Activated T-cell treated with anti-CD3 and anti-CD28 coated beads, Interleukin-2, amount 50 U/mL, for 1 hour (primary cell): ENCODE measurements at places on chromosomes 6 and 20.

- no peak for DNase-seq
Measured at GRCh38 chr20:6884114-6884513, 116.6 kb downstream of the BMP2 start.

DNA sequence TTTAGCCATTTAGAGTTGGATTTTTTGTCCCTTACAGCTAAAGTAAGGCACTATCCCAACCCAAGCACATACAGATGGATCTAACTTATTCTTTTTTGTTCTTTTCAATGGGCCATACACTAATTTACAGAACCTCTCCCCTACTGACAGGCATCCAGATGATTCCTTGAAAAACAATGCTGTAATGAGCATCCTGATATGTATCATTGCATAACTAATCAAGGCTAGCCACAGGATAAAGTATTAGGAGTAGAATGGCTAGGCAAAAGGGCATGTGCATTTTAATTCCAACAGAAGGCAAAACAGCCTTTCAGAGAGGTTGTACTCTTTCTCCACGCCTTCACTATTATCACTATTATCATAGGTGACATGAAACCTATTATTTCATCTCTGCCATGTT is 54.1 kb downstream of the ELOVL5 start:
- no peak for DNase-seq

GRCh38 chr6:91482498-91482897 is 895.6 kb upstream of the MAP3K7 start:
- DNase-seq: no peak

DNA sequence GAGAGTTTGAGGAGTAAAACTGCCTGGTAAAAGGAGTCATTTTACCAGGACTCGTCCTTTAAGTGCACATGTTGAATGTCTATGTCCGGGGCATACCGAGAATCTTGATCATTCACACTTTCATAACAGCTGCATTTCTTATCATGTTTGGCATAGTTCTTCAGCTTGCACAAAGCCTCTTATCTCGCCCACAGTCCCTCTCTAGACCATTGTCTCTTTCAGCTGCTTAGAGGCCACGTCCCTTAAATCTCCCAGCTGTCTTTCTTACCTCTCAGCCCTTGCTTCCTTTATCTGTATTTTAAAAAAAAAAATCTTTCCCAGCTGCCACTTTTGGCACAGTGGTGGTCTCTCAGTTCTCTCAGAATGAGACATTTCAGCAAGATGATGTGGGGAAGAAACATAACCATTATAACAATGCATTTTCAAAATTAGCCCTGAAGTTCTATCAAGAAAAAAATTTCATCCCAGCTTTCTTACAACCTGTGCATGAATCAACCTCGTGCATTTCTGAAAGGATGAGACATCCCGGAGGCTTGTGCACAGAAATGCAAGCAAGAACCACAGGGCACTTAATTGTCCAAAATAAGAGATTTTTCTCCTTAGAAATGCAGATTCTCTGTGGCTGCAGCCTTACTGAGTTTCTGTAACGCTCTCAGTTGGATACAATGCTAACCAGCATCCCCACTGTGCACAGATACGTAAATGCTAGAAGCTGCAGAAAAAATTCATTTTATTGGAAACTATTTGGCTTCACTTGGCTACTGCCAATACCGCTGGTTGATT is 24.2 kb downstream of the RBM24 start:
- no peak for DNase-seq
